Stimulated activated CD4-positive, alpha-beta T cell treated with anti-CD3 and anti-CD28 coated beads, Interleukin-15, amount 100 ng/mL, for 24 hours (primary cell): ENCODE measurements at places on chromosomes 3 and 15.
A peak's percentile ranks its signal among the peaks of the same experiment; 100 is the strongest.

DNA sequence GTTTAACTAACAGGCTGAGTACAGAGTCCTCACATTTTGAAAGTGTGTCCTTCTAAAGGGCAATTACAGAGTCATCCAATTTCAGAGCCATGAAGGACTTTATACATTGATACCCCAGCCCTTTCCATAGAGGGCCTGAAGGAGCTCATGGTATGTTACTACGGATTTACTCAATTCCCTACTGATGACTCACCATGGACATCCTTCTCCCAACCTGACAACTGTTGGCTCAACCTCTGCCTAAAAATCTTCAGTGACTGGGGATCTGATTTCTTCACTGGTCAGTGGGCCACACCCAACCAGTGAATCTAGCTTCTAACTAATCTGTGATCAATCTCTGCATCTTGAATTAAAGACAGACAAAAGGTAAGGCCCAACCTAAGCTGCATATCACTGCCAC lies 963.4 kb upstream of the CFAP20DC start:
- DNase-seq = no peak

DNA sequence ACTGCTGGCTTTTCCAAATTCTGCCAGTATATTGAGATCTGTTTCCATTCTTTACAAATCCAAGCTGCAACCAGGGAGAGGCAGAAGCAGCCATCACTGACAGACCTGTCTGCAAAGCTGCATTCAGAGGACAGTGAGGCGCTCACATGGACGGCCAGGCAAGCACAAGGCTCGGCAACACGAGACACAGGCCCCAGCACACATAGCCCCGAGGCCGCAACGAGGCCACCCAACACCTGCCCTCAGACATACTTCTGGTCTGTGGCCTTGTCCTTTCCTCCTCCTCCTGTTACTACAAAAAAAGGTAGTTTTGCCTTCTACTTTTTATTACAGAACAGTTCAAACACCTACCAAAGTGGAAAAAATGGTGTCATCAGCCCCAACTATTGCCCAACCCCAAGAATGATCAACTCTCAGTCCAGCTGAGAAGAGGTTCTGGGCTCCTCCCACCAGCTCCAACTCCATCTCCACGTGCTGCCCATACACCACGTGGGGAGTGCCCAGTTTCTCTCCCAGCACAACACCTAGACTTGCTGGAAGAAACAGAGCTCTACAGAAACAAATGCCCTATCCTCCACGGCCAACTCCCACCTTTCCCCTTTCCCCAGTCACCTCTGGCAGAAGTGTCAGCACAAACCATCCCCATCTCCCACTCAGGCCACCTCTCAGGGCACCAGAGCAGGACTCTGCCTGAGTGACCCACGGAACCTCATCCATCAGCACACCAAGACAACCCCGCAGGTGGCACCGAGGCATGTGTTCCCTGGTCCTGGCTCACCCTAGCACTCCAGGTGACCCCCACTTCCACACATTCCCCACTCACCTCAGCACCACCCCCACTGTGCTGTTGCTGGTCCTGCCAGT lies 7.4 kb downstream of the ZXDC start:
- no peak for DNase-seq

DNA sequence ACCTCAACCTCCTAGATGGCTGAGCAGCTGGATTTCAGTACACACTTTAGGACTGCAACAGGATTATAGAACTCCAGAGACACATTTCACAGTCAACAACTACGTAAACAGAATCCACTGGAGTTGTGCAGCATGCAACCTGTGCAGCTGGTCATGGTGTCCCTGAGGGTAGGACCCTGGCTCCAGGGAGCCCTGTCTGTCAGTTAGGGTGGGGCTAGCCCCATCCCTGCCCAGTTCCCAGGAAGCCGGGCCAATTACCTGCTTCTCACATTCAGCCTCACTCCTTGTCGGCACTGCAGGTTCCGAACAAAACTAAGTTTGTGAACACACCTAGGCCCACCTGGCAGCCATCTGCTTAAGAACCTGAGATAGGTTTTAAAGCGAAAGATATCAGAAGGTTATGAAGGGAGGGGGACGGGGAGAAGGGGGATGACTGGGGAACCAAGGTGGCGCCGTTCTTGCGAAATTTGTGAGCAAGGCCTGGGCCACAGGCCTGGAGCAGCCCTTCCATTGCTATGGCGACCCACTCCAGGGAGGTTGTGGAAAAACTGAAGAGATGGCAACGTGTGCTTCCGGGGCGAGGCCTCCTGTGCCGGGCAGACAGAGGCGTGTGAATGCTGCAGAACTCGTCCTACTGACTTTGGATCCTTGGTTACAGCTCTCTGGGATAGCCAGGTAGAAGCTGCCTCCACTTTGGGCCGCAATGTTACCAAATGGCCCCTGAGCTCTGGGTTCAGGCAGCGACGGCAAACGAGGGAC lies 25.3 kb downstream of the ACSBG1 start:
- no peak for DNase-seq

DNA sequence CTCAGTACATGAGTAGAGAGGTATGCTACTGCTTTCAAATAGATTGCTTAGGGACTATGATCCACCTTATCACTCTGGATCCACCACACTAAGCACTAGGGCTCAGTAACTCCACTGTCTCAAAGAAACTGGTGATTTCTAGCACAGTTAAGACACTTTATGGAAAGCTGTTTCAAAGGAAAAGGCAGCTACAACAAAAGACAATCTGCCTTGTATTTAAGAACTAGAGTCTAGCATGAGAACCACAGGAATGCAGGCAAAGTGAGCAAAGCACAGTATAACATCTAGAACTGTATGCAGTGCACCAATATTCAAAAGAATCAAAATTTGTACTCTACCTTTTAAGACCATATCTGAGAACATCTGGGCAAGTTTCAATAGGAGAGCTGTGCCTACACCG lies 17.9 kb downstream of the TFRC start:
- no peak for DNase-seq

DNA sequence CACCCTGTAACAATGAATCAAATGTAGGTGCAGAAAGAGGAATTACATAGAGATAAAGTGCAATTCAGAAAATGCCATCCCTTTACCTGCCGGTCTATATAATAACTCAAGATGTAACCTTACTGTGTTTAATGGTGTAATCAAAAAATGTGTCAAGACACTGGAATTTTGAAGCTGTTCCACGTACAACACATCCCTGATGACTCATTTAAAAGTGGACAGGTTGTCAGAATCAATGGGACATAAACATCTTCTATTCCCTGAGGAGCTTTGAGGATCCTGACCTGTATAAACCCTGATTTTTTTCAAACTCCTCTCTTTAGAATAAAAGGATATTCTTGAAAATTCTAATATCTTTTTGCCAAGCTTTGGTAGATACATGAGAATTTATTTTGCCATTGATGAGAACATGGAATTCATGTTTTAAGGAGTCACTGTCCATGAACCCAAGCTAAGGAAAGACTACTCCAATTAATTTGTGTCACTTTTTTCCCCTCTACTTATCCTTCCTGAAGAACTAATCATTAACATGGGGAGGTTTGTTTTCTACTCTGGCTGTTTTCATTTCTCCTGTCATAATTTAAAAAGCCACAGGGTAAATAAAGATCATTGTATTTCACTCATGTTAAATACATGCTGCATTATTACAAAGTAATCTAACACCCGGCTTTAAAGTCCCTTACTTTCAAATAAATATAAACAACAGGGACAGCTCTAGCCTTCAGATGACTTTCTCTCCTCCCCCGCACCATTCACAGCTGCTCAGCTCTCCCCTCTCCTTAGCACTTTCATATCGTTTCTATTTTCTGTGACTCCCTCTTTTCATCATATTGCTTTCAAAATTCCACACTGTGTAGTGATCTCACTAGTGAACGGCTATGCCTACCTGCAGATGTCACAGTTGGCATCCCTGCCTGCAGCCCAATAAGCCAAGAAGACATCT lies 138.3 kb downstream of the TAFA4 start:
- DNase-seq = no peak

- DNase-seq = no peak
Observed at GRCh38 chr15:76575274-76575673, 238.7 kb downstream of the ISL2 start.

DNA sequence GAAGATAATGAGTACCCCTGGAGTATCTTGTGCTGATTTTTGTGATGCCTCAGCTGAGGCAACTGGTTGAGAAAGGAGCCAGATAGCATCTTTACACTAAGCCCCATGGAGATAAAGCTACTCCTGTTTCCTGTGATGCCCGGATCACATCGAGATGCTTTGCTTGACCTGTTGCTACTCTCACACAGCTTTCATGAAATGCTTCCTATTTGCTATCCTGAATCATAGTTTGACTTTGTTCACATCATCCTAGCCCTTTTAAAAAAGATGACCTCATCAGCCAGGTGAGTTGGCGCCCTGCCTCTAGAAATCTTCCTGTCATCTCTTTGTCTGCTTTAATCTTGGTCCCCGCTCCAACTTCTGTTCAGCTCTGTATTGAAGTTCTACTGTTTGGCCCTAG lies 409.6 kb upstream of the TBL1XR1 start:
- no peak for DNase-seq

GRCh38 chr3:179174898-179175297 lies 26.7 kb downstream of the PIK3CA start:
- DNase-seq = no peak

DNA sequence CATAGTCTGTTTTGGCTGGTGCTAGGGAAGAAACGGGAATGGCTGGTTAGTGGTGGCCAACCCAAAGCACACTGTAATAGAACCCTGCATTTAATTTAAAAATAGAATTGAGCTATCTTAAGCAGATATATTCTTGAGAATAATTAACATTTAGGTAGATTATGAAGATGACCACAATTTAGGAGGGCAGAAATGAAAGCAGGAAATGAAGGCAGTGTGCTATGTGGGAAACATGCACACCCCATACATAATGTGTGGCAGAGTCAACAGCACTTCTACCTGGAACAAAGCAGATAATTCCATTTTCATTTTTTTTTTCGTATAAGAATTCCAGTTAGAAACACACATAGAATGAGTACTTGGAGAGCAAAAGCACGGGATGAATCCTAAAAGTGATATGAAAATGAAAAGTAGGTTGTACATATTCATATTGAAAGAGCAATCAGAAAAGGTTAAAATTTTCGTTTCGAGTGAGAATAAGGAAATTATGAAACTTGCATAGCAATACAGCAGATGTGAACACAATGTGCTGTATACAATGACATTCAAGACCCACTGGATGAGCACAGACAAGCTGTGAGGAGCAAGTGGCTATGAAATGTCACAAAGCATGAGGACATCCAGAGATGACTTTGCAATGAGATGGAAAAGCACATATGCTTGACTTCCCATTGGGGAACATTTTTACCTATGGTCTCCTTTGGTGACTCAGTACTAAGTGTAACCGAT lies 102.6 kb downstream of the TFG start:
- DNase-seq = no peak

DNA sequence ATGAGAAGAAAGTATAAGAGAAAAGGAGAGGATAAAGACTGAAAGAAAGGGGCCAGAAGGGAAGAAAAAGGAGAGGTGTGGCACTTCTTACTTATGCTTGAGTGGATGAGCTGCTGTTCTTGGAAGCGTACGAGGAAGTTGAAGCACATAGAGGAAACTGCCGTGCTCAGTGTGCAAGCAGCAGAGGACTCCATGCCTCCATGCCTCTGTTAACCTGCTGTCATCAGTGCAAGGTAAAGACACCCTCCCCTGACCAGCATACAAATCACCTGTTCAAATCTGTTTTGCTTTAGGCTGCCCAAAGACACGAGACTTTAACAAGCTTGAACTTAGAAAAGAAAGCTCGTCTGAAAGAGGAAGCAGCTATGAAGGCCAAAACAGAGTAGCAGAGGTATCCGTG lies 6.4 kb downstream of the WDR5B start:
- DNase-seq = no peak

GRCh38 chr3:184368116-184368515 lies 6.6 kb downstream of the POLR2H start:
- DNase-seq = no peak

DNA sequence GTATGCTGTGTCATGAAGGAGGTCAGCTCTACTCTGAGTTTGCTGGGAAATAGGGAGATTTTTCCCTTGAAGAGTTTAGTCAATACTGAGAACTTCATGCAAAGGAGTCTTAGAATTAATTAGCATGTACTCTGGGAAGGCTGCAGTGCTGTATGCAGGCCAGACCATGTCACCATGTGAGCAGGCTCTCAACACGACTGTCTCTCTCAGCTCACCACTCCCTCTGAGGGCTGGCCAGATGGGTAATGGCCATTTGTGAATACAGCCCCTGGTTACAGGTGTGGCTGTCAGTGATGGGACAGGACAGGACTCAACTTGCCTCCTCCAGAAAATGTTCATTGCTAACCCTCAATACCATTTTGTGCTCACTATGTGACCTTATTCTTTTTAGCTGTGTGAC lies 5.1 kb upstream of the CERS3 start:
- DNase-seq = no peak

DNA sequence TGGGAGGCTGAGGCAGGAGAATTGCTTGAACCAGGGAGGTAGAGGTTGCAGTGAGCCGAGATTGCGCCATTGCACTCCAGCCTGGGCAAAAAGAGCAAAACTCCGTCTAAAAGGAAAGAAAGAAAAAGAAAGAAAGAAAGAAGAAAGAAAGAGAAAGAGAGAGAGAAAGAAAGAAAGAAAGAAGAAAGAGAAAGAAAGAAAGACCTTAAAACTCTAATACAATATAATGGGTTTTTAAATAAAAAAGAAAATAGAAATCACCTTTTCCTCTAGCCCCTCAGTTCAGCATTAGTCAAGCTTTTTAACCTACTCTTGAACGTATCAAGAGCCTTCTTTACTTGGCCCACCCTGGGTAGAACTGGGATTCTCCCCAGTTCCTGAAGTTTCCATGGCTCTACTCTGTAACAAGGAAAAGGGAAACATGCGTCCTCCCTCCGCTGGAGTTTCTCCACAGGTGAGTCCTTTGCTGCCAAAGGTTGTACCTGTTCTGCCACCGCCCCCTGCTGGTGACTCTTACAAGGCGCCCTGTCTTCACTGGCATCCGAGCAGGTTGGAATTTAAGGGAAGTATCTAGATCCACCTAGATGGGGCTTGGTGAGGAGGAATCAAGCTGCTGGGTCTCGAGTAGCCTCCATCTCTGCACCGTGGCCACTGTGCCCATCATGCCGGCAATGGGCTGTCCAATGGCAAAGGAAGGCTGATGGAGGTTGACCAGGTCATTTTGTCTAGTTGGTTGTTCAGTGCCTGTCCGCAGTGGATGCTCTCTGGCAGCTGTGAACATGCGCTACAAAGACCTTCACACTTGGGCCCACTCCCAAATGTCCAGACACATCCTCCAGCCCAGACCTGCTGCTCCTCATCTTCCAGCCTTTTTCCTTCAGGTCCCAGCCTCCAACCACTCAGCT lies 20.6 kb upstream of the EPHB3 start:
- DNase-seq = peak; percentile 87

GRCh38 chr15:78630886-78631633 lies 9.9 kb downstream of the CHRNB4 start:
- no peak for DNase-seq
